ENCODE measurements at places on chromosomes 12 and 14.

DNA sequence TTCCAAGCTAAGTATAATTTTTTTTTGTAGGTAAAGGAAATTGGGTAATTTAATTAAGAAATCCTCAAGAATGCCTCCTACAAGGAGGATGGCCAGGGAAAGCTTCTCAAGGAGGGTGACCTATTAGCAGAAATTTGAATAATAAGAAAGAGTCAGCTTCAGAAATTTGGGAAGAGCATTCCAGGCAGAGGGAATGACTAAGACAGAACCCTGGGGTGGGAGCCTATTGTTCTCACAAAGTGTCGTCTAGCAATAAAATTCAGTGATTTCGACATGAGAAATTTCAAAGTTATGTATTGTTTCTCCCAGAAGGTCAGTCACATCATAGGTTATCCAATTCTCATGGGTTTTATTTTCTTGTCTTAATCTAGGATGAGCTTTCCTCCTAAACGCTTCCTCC lies 1168.4 kb downstream of the AACS start:
- DNase-seq: no peak

GRCh38 chr14:102750376-102750775 lies 26.9 kb upstream of the TRAF3 start:
- no peak for DNase-seq

DNA sequence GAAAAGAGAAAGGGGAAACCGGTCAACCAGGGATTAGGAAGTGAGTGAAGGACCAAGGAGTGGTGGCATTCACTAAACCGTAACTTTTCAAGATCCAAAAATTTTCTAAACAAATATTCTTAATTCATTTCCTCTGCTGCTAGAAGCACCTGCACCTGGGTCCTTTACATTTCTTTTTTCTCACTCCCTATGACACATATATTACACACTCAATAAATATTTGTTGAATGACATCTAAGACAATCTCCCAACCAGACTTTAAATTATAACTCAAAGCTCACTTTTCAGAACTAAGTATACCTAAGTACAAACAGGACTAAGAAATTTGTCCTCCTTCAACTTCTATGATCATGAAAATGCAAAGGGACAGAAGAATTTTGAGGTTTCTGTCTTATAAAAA lies 11.1 kb downstream of the TTC5 start:
- DNase-seq: no peak

DNA sequence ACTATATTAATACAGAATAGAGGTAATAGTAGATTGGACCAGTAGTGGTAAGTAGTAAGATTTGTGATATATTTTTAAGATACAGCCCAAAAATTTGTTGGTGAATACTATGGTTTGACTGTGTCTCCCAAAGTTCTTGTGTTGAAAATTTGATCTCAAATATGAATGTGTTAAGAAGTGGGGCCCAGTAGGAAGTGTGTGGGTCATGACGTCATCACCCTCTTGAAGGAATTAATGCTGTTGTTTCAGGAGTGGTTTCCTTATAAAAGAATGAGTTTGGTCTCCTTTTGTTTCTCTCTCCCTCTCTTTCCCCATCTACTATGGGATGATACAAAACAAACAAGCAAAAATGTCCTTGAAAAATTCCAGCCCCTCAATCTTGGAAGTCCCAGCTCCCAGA lies 16.3 kb downstream of the LUM start:
- DNase-seq: no peak

All from CD4-positive, alpha-beta T cell treated with Interleukin-6 for 4 hours (primary cell).